ENCODE measurements at places on chromosomes 4 and X.

DNA sequence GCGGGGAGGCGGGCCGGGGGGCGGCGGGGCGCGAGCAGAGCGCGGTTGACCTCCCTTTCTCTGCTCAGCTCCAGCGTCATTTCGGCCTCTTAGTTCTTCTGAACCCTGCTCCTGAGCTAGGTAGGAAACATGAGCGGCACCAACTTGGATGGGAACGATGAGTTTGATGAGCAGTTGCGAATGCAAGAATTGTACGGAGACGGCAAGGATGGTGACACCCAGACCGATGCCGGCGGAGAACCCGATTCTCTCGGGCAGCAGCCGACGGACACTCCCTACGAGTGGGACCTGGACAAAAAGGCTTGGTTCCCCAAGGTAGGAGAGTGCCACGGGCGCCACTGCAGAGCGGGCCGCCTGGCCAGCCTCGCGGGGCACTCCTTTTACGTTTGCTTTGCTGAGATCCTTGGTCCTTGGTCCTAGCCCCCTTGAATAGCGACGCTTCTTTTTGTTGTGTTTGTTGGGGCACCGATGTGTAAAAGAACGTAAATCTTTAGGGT lies at the start of gene HTATSF1:
Gene HTATSF1, plus strand, starts transcription at position 37 of the 497 bp plus-strand sequence. Its CDS starts 93 bp downstream, at position 130.
- no peak for DNase-seq

- DNase-seq, result no peak
These were observed 476.3 kb downstream of the EPHA5 start for GRCh38 chr4:65193985-65194384.

GRCh38 chr4:67581208-67581857 lies 22.8 kb downstream of the STAP1 start:
- DNase-seq, result no peak

GRCh38 chr4:1578251-1578773 lies 105.8 kb downstream of the FAM53A start:
- DNase-seq, result no peak

GRCh38 chrX:53004811-53005210 lies 43.8 kb upstream of the GPR173 start:
- no peak for DNase-seq

GRCh38 chr4:179028321-179028720 lies 1586.1 kb upstream of the AGA start:
- no peak for DNase-seq

GRCh38 chr4:92104506-92104905 lies 199.3 kb upstream of the GRID2 start:
- no peak for DNase-seq

DNA sequence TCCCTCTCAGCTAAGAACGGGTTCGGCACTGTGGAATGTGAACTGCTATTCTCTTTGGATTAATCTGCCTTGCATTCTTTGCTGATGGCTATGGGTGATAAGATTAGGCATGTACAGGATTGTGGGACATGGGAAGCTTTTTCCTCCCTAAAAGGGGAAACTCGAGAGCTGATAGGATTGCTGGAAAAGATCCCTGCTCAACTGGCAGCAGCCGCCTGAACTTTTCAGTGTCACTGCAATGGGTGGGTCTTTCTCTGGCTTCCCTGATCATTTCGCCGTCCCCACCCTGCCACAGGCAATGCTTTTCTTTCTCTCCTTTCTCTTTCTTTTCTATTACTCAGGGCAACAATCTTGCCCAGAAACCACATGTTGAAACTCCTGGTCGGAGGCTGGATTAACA lies 20.5 kb downstream of the PAGE2 start:
- DNase-seq, result no peak

GRCh38 chr4:74583089-74583700 lies 138.3 kb downstream of the AREG start:
- DNase-seq, result no peak

Data from activated CD4-positive, alpha-beta T cell treated with anti-CD3 and anti-CD28 coated beads for 4 hours (primary cell).